ENCODE measurements at places on chromosomes 16 and 17. TPM values are rescaled to one million over a fixed set of nuclear protein-coding genes. Genes with fewer than 3 reads are reported as not detected.

Gene C17orf67
- 1.1 TPM for total RNA-seq

Gene EPN3
- 17.7 TPM for total RNA-seq

Gene PERCC1
- total RNA-seq = 0.32 TPM

Gene UBE2O
- 35.9 TPM for total RNA-seq

Gene CNGB1
- not detected for total RNA-seq

Gene BRICD5
- total RNA-seq = 11.3 TPM

Gene HOXB3
- total RNA-seq = 1.6 TPM

Gene SLC12A3
- not detected for total RNA-seq

Gene TBC1D3
- not detected for total RNA-seq

Gene ABCC11
- not detected for total RNA-seq

Gene CXCL16
- 2.7 TPM for total RNA-seq

Gene FLII
- total RNA-seq = 269 TPM

Gene NPIPA5
- total RNA-seq = 5.2 TPM
